ENCODE measurements at places on chromosomes 7 and 10.

GRCh38 chr10:25176421-25176968, 1.7 kb downstream of the GPR158 start:
- H3K4me1 ChIP-seq: peaks cover 6% of the 10 kb centered on the region
- H3K27ac ChIP-seq: no peak overlapping the region
- no peak overlapping the region for H3K4me3 ChIP-seq
- DNase-seq: no peak

DNA sequence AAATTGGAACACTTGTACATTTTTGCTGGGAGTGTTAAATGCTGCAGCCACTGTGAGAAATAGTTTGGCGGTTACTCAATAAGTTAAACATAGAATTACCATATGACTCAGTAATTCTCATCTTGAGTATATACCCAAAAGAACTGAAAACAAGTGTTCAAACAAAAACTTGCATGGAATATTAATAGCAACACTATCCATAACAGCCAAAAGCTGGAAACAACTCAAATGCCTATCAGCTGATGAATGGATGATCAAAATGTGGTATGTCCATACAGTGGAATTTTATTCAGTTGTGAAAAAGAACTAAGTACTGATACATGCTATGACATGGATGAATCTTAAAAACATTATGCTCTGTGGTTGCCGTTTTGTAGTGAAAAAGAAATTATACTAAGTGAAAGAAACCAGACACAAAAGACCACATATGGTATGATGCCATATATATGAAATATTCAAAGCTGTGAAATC, 63.0 kb upstream of the SP4 start:
- no peaks in the 10 kb centered on the region for H3K27me3 ChIP-seq
- no peak for DNase-seq
- H3K4me3 ChIP-seq: no peak overlapping the region
- no peaks in the 10 kb centered on the region for H3K36me3 ChIP-seq
- H3K27ac ChIP-seq: no peak overlapping the region

- H3K27me3 ChIP-seq: no peaks in the 10 kb centered on the region
- H3K4me1 ChIP-seq: no peaks in the 10 kb centered on the region
- no peaks in the 10 kb centered on the region for H3K36me3 ChIP-seq
- H3K4me3 ChIP-seq: no peak overlapping the region
- H3K27ac ChIP-seq: no peak overlapping the region
Measured at GRCh38 chr7:11171569-11172192, 198.0 kb downstream of the PHF14 start.

DNA sequence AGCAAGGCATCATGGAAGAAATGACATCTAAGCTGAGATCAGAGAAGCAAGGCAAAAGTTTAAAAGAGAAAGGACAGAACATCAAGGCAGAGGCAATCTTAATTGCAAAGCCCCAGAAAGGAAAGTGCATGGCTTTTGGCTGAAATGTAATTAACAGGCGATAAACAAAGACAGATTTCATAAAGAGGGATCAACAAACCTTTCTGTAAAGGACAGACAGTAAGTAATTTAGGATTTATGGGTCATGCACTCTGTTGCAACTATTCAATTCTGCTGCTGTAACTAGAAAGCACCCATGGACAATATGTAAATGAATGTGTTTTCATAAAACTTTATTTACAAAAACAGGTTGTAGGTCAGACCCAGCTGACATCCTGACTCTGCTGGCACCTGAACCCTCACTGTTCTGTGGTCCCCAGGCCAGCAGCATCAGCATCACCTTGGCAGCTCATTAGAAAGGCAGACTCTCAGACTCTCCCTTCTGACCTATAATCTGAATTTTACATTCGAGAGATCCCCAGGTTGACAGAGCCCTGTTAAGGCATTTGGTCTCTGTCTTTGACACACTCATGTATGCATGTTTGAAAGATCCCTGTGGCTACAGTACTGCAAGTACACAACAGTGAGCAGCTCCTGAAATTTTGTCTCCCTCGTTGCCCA, 362.9 kb upstream of the NFE2L3 start:
- no peaks in the 10 kb centered on the region for H3K27me3 ChIP-seq
- no peaks in the 10 kb centered on the region for H3K36me3 ChIP-seq
- H3K27ac ChIP-seq: no peak overlapping the region
- no peak for DNase-seq
- H3K4me3 ChIP-seq: no peak overlapping the region
- H3K4me1 ChIP-seq: peaks cover 6% of the 10 kb centered on the region

DNA sequence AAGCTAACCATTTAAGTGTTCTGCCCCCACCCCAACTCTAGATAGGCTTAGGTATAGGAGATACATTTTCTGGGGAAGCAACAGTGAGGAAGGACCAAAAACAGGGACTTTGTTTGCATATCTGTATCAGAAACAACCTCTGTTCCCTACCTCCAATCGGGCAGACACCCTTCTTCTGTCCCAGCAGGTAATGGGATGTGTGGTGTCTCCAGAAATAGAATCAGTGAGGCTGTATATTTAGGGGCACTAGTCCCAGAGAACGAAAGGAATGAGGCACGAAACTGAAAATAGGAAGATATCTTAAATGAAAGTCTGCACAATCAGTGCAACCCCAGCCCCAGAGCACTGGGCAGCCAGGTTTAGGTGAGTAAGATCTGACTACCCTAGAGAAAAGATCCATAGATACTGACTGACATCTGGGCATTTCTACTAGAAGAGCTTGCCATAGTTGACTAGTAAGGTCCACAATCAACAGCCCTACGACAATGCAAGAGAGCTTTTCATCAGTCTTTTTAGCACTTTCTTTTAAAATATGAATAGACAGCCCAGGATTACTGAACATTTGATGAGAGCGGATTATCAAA, 28.1 kb downstream of the PLEKHA1 start:
- no peak overlapping the region for H3K27ac ChIP-seq
- no peak overlapping the region for H3K4me3 ChIP-seq
- no peaks in the 10 kb centered on the region for H3K36me3 ChIP-seq
- H3K4me1 ChIP-seq: peaks cover 3% of the 10 kb centered on the region
- DNase-seq: no peak

DNA sequence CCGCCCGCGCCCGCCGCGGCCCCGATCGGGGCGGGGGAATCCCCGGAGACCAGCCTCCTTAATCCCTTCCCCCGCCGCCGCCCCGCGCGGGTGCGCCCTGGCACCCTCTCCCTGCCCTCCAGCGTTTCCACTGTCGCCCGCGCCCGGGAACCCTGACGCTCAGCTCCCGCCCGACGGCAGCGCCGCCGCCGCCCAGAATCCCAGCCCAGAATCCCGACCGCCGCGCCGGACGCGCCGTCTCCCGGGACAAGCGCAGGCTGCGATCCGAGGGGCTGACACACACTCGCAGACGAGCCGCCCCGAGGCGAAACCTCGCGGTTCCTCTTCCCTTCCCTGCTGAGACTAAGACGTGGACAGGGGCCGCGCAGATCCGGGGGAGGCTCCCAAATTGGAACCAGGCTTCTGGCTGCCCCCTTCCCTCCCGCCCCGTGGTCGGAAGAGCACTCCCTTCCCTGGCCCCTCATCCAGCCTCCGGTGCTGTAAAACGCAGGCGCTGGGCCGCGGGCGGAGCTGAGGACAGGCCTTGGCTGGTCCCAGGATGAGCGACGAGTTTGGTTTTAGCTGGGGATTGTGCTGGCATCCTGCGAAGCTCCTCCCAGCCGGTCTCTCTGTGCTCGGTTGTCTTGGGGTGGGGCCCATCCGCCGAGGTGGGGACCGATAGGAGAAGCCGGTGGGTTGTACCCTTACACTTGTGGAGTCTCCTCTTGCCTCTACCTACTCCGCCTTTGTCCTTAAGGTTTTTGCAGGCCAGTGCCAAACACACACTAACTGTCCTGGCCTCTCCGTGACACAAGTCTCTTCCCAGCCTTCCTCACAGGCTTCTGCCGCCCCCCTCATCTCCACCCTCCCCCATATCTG, 1.1 kb downstream of the MARVELD1 start:
- no peaks in the 10 kb centered on the region for H3K36me3 ChIP-seq
- peak overlapping the region; percentile 98 for H3K27ac ChIP-seq
- peaks cover 11% of the 10 kb centered on the region for H3K4me1 ChIP-seq
- peak; percentile 83 for DNase-seq
- H3K4me3 ChIP-seq: peak overlapping the region; percentile 94

- H3K27me3 ChIP-seq: no peaks in the 10 kb centered on the region
- H3K4me1 ChIP-seq: no peaks in the 10 kb centered on the region
- DNase-seq: no peak
- H3K27ac ChIP-seq: no peak overlapping the region
- H3K36me3 ChIP-seq: no peaks in the 10 kb centered on the region
- no peak overlapping the region for H3K4me3 ChIP-seq
Measured at GRCh38 chr10:35498693-35499092, 106.4 kb upstream of the GJD4 start.

- no peak overlapping the region for H3K4me3 ChIP-seq
- no peak overlapping the region for H3K27ac ChIP-seq
- H3K27me3 ChIP-seq: no peaks in the 10 kb centered on the region
- H3K36me3 ChIP-seq: no peaks in the 10 kb centered on the region
- no peak for DNase-seq
Measured at GRCh38 chr7:77830649-77831355, 32.2 kb downstream of the PHTF2 start.

- H3K36me3 ChIP-seq: no peaks in the 10 kb centered on the region
- no peak overlapping the region for H3K27ac ChIP-seq
- no peak for DNase-seq
- H3K4me1 ChIP-seq: no peaks in the 10 kb centered on the region
Measured at GRCh38 chr7:144470078-144470477, 66.6 kb upstream of the NOBOX start.

DNA sequence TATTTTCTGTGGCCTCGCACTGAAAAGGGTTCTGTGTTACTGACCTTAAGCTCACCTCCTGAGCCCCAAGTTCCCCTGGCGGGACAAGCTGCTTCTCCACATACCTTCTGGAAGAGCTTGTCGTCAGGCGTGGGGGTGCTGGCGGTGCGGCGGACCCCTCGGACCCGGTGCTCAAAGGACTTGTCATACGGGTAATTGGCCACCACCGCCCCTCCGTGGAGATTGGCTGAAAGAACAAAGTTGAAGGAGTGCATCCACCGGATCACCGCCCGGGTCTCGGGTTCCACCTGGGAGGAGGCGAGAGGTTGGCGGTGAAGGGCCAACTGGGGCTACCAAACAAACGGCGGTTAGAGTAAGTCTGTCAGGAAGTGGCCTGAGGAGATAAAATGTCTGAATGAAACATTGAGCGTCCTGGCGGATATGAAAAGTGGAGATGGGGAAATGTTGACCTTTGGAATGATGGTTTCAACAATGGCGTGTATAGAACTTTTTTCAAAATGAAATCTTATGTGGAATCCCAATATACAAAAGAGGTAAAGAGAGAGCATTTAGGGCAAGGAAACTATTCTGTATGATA, 16.5 kb downstream of the CPN1 start:
- no peak overlapping the region for H3K27ac ChIP-seq
- H3K4me1 ChIP-seq: peaks cover 2% of the 10 kb centered on the region
- H3K4me3 ChIP-seq: no peak overlapping the region
- no peaks in the 10 kb centered on the region for H3K27me3 ChIP-seq

DNA sequence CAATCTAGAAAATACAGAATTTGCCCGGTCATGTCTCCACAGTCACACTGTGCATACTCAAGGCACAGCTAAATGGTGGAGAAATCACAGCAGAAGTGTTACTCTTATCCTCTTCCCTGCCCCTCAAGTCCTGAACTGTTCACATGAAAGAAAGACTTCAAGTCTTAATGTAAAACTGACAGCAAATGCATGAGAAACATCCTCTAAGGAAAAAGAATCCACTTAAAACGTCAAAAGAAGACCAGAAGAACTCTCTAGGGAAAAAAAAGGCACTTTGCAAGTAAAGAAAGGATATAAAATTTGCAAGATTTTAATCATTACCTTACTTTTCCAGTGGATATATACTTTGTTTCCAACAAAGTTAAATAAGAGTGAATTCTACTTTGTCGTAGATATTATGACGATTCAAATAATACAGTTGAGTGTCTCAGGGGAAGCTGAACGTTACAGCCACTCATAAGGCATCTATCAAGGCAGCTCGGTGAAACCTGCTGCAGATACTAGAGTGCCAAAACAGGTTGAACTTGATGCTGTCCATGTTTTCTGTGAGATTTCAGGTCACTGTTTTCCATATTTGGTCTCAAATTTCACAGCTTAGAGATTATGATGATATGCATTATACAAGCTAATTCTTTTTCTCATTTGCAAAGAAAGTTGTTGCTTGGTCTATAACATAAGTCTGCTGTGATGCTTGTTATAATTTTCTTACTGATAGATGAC, 155.0 kb downstream of the CTTNBP2 start:
- DNase-seq: no peak
- no peaks in the 10 kb centered on the region for H3K27me3 ChIP-seq
- H3K4me1 ChIP-seq: no peaks in the 10 kb centered on the region
- H3K4me3 ChIP-seq: no peak overlapping the region

DNA sequence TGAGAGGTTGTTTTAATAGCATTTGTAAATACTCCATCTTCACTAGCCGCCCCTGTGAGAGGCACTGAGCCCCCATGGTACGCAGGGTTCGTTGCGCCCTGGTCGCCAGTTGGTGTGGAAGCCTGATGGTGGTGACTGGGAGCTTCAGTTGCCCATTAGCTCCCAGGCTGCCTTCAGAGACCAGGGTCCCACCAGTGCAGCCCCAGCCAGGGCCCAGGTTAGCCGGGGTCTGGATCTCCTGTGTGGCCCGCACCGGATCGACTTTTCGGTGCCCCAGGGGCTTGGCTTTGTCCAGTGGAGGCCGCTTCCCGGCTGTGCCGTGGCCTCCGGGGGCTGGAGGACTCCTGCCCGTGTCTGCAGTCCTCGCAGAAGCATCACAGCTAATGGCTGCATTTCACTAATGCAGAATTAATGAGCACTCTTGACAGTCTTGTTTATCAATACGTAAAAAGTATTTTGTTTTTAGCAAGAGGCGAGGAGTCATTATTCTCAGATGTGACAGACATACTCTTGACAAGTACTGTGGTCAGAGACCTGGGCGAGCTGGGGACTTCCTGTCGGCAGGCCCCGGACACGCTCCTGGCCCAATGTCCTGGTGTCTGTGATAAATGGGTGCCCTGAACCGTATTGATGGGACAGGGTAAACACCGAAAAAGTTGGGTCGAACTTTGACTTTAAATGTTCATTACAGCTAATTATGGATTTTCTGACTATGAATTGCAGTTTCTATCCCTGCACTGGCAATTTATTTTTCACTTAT, 99.8 kb downstream of the NKX6-2 start:
- no peaks in the 10 kb centered on the region for H3K36me3 ChIP-seq
- no peak overlapping the region for H3K27ac ChIP-seq
- H3K4me1 ChIP-seq: peaks cover 2% of the 10 kb centered on the region
- H3K27me3 ChIP-seq: no peaks in the 10 kb centered on the region
- no peak overlapping the region for H3K4me3 ChIP-seq
- peak; percentile 15 for DNase-seq

DNA sequence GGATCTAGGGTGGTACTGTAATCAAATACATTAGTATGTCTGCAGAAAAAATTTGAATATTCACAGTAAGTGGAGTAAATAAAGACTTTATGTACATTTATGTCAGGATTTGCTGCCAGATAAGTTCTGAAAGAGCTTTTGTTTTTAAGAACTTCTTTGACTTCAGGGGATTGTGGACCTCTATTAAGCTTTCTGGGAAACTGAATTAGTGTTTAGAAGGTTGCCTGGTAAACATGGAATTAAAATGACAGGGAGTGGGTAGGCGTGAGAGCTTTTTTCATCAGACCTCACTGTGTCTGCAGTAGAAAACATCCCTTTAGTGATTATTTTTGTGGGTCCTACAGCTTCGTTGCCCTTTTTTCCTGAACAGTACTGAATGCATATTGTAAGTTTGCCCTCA, 15.7 kb downstream of the SDHAF3 start:
- DNase-seq: no peak
- no peaks in the 10 kb centered on the region for H3K27me3 ChIP-seq
- no peaks in the 10 kb centered on the region for H3K4me1 ChIP-seq

Data from ovary (tissue), 10 donors.